Inflammatory macrophage treated with lipopolysaccharide for 4 hours (primary cell): ENCODE measurements at places on chromosomes 7 and 10.
A peak's percentile ranks its signal among the peaks of the same experiment; 100 is the strongest.

GRCh38 chr10:63683223-63683622 lies 162.0 kb downstream of the REEP3 start:
- no peak for DNase-seq

DNA sequence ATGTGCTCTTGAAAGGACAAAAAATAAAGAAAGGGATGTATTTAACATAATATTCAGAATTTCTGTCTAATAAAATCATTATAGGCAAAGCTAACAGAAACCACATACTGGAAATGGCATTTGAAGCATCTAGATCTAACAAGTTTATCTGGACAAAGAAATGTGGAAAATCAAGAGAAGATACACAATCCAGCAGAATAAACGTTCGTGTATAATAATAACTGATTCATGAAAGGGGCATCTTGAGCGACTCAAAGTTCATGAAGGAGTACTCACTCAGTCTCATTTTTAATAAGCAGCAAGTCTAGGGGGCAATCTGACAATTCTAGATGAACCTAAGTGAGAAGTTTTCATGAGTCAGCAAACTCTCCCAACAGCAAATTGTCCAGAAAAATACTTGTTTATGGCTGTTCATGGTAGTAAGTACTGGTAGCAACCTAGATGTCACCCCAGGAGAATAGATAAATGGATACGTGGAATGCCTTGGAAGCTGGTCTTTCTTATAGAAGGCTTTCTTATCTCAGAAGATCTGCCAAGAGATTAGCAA lies 541.8 kb downstream of the INHBA start:
- DNase-seq: no peak

GRCh38 chr10:120970595-120971529 lies 119.7 kb downstream of the WDR11 start:
- DNase-seq: no peak

DNA sequence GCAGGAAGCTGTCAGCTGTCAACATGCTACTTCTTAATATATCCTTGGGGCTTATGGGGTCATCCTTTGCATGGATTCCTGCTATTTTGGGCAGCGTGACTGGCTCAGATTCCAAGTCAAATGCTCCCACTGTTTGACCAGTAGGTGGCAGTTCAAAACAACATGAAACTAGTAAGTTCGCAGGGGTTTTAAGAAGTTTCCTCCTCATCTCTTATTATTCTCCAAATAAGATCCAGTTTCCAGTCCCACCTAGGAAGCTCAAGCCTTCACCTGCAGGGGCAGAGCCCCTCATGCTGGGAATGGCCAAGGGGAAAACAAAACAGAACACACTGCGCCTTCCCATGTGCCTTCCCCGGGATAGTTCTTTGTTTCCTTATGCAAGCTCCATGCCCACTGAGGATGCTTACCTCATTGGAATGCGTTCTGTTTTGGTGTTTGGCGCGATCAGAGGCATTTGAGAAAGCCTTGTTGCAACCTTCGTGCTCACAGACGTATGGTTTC lies 259.8 kb downstream of the GLI3 start:
- peak; percentile 56 for DNase-seq

- no peak for DNase-seq
These were observed 289.6 kb downstream of the PPP1R3A start for GRCh38 chr7:113628948-113629847.

DNA sequence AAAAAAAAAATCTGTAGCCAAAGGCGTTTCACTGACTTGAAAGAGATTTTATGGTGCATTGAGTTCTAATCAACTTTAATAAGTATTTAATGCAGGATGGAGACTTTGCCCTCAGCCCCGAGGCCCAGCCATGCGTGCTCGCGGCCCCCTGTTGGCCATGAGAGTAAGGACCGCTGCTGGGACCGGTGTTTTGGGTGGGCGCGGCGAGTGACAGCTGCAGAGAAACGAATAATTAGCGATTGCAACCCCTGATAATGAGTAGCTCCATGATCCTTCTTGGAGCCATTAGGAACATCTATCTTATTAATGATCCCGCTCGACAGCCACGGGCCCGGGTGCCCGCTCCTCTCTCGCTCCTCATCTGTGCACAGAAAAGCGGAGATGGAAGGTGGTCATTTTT lies 347.4 kb downstream of the RPS24 start:
- DNase-seq: no peak

DNA sequence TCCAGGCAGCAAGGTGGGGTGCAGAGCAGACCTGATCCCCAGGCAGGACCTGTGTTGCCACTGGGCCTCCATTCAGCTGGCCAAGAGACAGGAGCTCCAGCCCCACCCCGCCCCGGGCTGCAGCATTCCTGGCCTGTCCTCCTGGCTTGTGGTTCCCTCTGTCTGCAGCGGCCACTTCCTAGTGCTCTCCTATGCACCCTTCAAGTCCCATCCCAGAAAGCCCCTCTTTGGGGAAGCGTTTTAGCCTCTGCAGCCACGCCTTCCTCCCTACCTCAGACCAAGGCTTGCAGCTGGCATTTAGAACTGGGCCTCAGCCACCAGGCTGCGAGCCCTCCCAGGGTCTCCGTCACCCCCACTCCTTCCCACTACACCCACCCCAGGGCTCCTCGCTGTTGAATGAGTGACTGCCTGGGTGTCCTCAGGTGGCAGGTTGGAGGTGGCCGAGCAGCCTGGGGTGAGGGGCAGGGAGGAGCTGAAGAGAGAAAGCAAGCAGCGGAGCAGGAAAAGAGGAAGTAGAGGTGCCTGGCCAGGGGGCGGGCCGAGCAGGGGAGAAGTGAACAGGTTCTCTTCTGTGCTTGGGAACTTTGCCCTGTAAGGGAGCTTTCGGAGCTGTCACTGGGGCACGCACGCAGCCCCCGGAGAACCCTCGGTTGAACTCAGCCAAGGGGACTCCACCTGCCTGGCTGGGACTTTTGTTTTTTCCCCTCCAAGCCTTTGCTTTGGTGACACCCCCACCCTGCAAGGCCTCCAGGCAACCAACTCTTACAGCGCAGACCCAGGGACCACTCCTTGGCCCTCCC lies 109.1 kb upstream of the TNRC18 start:
- DNase-seq: peak; percentile 59

- DNase-seq: no peak
These were observed 34.2 kb downstream of the TFPI2 start for GRCh38 chr7:93856323-93856722.

- no peak for DNase-seq
These were observed 221.6 kb downstream of the TCF7L2 start for GRCh38 chr10:113171662-113172061.

- no peak for DNase-seq
These were observed 210.2 kb downstream of the TAX1BP1 start for GRCh38 chr7:27950123-27950522.

GRCh38 chr7:36086571-36086970 lies 66.5 kb upstream of the EEPD1 start:
- DNase-seq: no peak

- no peak for DNase-seq
These were observed 343.2 kb upstream of the TMEM229A start for GRCh38 chr7:124376111-124376510.

DNA sequence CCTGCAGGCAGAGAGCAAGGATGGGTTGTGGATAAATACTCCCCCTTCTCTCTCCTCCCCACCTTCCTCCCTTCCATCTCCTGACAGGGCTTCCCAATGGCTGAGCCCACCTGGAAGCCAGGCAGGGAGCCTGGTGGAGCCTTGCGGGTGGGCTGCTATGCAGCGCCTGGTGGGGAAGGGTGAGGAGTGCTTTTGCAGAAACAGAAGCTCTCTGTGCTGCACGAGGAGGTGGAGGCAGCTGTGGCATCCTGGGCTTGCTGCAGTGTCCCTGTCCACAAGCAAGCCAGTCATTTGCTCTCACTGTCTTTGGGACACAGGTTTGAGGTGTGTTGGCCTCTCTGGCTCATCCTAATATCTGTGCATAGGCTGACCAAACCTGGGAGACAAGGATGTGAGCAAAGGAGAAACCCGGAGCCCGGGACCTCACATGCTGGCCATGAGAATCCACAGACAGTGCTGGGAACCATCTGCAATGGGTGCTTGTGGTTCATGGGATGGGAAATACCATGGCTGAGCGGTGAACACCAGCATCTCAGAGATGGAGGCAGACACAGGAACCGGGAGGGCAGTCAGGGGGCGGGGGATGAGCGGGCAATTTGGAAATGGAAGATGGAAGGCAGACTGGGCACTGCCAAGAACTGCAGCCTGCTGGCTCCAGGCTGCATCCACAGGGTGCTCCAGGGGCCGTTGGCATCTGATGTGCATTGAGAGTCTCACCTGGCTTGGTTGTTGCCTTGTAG lies 364.2 kb downstream of the GLRX3 start:
- no peak for DNase-seq

DNA sequence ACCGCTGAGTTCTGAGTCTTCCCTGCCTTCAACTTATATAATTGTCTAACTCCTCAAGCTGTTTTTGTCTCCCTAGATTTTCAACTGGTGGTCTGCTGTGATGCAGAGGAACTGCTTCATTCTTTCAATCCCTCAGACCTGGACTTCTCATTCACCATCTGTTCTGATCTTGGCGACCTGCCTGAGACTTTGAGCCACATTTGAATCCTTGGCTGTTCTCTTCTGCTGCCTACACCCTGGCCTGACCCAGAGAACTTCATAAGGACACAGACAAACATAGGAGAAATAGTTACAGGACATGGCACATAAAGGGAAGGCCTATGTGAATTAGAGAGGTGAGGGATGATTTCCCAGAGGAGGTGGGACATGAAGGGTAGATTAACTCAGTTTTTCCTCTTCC lies 326.7 kb downstream of the PTEN start:
- DNase-seq: no peak

GRCh38 chr7:2843711-2844152 lies 376 bp downstream of the GNA12 start:
- peak; percentile 58 for DNase-seq

DNA sequence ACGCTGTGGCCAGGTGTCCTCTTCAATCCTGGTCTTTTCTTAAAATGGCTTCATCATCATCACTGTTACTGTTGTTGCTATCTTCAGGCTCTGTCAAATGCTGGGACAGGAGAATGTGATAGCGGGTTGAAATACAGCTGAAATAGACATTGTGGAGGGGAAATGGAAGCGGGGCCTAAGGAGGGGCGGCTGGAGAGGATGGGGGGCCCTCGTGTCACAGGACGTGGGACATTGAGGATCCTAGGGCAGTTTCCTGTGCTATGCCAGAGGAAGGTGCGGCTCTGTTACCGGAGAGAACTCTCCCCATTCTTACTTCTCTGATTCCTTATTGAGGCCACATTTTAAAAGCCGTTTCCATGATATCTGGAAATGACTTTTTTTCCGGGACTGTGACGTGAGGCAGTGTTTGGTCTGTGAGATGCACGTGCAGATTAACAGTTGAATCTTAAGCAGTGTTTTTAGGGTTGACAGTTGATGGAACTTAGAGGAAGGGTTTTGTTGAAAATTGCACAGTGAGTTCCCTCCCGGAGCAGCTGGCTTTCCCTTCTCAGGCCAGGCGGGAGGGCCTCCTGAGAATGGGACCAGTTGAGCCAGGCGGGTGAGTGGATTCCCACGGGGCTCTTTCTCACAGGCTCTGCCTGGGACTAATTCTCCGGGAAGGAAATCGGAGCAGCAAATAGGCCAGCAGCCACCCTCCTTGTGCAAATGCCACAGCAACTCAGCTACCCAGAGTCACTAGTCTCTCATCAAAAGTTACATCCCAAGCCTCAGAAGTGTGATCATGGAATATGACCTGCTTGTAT lies 125.2 kb downstream of the TACC2 start:
- DNase-seq: no peak

- DNase-seq: no peak
These were observed 118.7 kb downstream of the ELMO1 start for GRCh38 chr7:37329940-37330339.

DNA sequence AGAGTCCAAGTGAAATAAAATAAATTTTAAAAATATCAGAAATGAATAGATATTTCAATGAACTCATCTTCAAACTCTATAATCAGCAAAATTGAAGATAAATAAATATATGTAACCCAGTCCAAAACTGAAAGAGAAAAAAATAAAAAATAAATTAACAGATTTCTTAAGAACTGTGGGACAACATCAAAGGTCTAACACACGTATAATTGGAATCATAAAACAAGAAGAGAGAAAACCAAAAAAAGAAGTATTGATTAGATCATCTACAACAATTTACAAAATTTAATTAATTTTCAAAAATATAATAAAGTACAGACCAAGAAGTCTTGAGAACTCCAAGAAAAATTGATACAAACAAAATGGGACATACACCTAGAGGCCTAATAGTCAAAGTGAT lies 625.8 kb upstream of the SORCS1 start:
- DNase-seq: no peak

DNA sequence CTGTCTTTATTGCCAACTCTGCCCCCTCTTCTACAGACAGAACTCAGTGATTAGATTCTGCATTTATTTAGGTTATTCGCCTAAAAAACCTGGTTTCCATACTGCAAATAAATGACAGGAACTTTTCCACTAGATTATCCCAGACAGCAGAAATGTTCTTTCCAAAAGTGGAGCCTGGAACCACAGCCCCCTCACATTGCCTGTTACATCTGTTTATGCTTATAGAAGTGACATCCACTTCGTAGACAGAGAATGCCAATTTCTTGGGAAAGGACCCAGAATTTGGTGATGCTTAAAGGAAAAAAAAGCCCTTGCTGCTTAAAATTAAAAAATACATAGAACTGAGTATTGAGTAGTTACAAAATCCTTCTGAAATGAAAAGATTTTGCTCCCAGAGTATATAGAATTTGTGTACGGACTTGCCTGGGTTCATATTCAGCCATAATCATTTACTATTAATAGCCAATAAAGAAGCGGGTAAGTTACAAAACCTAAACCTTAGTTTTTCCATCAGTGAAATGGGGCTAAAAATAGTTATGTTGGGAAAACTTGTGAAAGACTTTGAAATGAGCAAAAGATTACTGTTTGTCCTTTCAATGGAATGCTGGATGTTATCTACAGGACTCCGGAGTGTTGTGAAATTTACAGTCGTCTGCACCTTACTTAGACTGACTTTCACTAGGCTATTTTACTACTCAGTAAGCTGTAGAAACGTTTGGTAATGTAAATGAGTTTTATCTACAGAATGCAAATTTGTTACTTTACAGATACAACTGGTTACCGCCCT lies 1.1 kb upstream of the PPP1R9A start:
- no peak for DNase-seq

GRCh38 chr7:31432176-31432575 lies 81.7 kb upstream of the ITPRID1 start:
- no peak for DNase-seq

- no peak for DNase-seq
These were observed 230.5 kb upstream of the AUTS2 start for GRCh38 chr7:69367780-69368179.

GRCh38 chr10:25082276-25083204 lies 66.1 kb downstream of the THNSL1 start:
- DNase-seq: peak; percentile 11

GRCh38 chr7:123352973-123353372 lies 153.2 kb upstream of the SLC13A1 start:
- no peak for DNase-seq

DNA sequence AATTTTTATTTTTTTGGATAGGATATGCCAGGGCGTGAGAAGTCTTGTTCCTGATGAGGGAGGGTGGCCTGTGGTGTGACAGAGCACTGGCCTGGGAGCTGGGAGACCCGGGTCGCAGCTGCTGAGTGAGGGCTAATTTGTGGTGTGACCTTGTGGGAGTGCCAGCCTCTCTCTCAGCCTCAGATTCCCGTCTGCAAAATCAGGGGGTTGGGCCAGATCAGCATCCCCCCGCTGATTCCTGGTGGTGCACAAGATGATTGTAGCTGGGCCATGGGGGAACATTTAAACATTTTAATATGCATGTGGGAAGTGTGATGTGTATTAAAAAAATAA lies 14.9 kb downstream of the TSPAN15 start:
- no peak for DNase-seq

- no peak for DNase-seq
These were observed 33.2 kb upstream of the PPP1R9A start for GRCh38 chr7:94874036-94874785.
